GM13976 (cell line): ENCODE measurements at places on chromosomes 4 and X.

DNA sequence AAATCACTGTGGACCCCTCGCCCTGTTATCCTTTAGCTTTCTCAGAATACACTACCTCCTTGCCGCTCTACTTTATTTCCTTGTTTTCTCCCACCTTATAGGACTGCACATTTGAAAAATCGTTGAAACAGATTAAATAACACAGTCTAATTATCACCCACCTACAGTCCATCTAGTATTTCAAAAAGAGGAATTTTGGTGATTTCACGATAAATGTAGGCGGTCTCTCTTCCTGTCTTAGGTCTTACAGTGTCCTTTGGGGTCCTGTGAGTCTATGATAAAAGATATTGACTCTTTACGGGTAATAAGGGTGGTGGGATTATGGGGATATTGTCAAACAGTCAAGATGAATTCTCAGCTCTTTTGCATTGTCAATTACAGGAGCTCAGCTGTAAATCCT is 2.4 kb upstream of the TBL1X start:
- DNase-seq, result no peak

- no peak for DNase-seq
These were observed 133.4 kb upstream of the SMAD1 start for GRCh38 chr4:145348291-145348690.

DNA sequence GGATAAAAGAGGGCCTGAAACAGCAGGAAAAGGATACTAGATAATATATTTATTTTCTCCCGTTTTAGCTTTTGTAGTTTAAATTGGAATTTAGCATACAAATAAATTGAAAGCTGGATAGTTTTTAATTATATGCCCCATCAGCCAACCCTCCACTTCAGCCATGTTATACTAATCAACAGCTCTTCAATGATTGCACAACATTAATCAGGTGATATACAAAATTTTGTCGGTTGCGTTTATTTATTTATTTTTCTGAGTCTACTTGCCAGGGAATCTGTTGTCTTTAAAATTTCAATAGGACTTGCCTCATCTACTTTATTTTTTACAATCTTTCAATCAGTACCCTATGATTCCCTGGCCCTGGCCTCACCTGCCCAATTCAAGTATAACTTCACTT is 12.1 kb downstream of the DGKK start:
- DNase-seq, result no peak

- no peak for DNase-seq
These were observed 343.8 kb downstream of the GBA3 start for GRCh38 chr4:23036503-23036902.

DNA sequence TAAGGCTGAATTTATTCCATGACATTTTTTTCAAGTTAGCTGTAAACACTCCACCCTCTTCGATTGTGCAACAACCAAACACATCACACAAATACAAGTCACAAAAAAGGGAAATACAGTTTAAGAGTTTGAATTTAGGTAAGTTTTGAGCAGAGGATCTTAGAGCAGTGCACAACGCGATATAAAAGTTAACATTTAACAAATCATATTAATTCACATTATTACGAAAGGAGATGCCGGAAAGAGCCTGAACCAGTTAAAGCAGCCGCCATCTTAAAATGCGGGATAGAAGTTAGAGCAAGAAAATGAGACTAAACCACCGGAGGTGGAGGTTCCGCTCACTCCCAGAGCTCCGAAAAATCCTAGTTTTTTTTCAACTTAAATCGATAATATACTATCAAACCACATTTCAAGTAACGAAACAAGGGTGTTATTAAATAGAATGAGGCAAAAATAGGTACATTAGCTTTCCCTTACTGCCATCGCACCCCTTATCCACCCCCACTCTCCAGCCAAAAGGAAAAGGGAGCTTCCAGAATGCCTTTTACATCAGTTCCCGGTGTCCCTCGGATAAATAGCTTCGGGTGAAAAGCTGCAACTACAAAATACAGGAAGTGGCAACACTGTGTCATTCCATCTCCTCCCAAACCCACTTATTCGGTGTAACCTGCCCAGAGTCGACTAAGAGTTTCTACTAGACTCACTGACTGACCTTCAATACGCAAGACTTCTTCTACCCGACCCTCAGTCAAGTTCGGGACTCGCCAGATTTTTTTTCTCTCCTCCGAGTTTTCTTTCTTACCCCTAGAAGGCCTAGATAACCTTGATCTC is 1.9 kb downstream of the UBE2D3 start:
- DNase-seq, result no peak

GRCh38 chr4:73843369-73843768 is 6.9 kb downstream of the CXCL6 start:
- DNase-seq, result no peak

DNA sequence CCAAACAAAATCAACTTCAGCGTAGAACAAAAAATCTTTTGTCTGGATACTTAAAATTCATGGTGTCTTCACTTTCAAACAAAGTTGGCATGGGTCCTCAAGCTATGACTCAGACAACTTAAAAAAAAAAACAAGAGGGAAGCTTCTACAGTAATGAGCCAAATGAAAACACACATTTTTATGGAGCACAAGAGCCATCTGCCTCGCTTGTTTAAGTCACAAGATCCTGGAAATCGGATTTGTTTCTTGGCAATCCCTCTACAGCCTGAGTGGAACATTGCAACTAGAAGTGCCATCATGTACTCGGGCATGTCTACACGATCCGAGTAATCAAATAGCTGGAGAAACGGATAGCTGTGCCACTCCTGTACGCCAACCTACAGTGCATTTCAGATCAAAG is 22.6 kb downstream of the LAMP2 start:
- DNase-seq, result no peak

- DNase-seq, result no peak
These were observed 61.1 kb downstream of the HDX start for GRCh38 chrX:84441143-84441542.

GRCh38 chrX:136273986-136274385 is 22.8 kb upstream of the MAP7D3 start:
- no peak for DNase-seq

GRCh38 chr4:29310252-29310651 is 1409.9 kb upstream of the PCDH7 start:
- no peak for DNase-seq

DNA sequence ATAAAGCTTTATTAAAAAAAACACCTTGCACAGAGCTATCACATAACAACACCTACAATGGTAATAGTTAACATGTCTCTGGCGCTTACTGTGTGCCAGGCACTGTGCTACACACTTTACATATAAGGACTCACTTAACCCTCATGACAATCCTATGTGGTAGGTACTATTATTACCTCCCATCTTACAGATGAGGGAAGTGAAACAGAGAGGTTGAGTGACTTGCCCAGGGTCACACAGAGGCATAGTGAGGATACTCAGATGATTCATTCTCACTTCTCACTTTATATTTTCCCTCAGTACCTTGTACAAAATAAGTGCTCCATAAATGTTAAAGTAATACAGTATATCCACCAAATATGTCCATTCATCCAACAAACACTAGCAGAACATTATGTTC is 43.4 kb upstream of the IQSEC2 start:
- no peak for DNase-seq

DNA sequence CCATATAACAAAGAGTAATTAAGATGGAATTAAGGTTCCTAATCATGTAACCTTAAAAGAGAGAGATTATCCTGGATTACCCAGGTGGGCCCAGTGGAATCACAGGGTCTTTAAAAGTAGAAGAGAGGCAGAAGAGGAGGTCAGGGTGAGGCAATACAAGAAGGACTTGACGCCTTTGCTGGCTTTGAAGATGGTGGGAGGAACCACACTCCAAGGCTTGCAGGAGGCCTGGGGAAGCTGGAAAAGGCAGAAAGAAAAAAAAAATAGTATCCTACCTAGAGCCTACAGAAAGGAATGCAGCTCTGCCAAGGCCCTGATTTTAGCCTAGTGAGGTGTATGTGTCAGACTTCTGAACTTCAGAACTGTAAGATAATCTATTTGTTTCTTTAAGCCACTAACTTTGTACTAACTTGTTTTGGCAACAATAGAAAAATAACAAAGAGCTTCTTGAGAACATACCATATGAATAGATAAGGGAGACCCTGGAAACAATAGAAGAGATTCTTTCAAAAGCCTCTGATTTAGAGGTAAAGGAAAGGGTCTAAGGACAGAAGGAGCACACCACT is 229.9 kb upstream of the TTC29 start:
- no peak for DNase-seq

DNA sequence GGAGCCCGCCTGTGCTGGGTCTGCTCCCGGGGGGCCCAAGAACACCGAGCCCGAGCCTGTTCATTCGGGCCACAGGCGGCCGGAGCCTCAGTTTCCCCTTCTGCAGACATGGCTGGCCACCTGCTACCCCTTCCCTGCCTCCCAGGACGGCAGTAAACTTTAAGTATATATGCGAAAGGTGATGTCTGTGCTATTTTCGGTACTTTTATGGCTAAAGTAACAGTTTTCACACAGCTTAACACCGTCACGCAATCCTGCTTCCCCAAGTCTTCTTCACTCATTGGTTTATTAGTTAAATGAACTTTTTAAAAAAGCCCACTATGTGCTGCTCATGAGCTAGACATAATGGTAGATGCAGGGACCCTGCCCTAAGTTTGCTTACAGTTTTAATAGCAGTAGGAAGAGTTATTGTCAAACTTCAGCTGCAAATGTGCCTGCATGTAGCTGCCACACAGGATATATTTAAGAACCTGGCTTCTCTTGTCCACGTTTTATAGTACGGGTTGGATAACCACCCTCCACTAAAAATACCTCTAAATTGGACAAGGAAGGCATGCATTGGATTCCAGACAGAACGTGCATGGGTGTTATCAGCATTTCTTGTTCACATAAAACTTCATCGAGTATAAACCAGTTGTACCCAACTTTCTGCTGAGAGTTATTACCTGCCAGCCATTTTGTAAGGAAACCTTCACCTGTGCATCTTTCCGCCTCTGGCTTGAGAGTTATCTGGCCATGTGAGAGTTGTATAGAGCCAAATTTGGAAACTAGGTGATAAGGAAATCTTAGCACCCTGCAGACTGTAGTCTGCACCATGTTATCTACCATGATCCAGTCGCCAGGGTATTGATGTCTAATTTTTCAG is 741 bp downstream of the ANAPC4 start:
- DNase-seq, result peak; percentile 15

GRCh38 chrX:37315511-37316248 is 33.5 kb upstream of the PRRG1 start:
- no peak for DNase-seq

- no peak for DNase-seq
These were observed 43.2 kb downstream of the HAND2 start for GRCh38 chr4:173486714-173487392.

- no peak for DNase-seq
These were observed 702 bp downstream of the MMGT1 start for GRCh38 chrX:135973025-135973547.
